Tibial nerve (tissue), 4 donors: ENCODE measurements at places on chromosomes 3 and 15. TPM values are rescaled to one million over a fixed set of nuclear protein-coding genes. Genes with fewer than 3 reads are reported as not detected.

Gene CCDC54
- total RNA-seq: not detected

Gene RTP1
- total RNA-seq: not detected

Gene ABTB1
- 120 TPM for total RNA-seq

Gene ATP13A4
- total RNA-seq: 1.8 TPM

DNA sequence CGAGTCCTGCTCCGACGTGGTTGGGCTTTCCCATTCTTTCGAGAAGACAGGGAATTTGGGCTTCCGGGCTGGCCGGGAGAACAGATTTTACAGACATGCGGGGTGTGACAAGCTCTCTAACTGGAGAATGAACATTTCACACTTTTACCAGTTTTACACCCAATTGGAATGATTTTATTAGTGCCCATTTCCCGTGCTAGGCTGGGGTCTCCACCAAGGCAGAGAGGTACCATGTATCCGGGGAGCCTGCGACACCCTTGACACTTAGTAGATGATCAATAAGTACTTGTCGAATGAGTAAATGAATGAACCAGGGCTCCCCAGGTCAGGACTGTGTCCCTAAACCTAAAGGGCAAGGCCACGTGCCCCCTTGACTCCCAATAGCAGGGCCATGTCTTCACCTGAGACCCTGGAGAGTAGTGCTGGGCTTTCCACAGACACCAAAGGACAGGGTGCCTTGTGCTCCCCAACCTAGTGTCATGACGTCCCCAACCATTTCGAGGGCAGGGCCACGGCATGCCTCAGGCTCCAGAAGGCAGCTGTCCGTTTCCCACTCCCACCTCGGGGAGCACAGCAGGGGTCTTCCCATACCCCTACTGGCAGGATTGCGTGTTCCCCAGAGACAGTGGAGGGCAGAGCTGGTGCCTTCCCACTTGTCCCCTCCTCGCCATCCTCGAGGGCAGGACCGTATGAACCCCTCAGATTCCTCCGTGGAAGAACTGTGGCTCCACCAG is 679 bp upstream of the MYD88 start:
- no peaks in the 10 kb centered on the region for H3K27me3 ChIP-seq
- H3K4me3 ChIP-seq: peak overlapping the region; percentile 70
- peaks cover 27% of the 10 kb centered on the region for H3K4me1 ChIP-seq
- peak overlapping the region; percentile 92 for H3K27ac ChIP-seq

DNA sequence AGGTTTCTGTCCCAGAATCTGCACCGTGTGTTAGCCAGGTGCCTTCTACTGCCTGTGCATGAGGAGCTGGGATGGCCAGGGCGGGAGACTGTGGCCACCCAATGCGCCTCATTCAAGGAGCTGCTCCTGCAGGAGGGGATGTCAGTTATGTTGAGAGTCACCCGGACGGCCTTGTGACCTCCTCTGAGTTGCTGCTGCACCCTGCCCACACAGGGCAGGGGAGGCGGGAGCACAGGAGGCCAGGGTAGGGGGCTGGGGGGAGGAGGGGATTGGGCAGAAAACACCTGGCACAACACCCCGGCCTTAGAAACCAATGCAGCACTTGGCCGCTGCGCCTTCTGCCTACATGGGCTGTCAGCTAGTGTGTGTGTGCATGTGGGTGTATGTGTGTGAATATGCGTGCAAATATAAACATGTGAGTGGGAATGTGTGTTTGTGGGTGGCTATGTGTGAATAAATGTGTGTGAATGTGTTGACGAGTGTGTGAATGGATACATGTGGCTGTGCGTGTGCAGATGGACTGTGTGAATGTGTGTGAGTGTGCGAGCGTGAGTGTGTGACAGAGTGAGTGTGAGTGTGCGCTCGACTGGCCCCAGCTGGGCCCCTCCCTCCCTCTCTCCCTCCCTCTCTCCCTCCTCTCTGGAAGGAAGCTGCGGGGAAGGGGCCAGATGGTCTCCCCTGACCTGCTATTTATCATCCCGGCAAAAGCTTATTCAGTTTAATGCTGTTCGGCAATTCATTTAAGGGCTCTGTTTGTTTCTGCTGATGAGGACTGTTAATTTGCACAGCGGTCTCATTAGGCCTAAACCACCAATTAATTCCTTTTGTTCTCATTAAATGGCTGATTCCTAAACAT is 106.9 kb downstream of the TLE3 start:
- no peaks in the 10 kb centered on the region for H3K36me3 ChIP-seq
- H3K4me3 ChIP-seq: no peak overlapping the region
- no peak for DNase-seq
- no peaks in the 10 kb centered on the region for H3K4me1 ChIP-seq
- H3K27me3 ChIP-seq: no peaks in the 10 kb centered on the region
- H3K27ac ChIP-seq: no peak overlapping the region

GRCh38 chr15:47877836-47878235 is 160.5 kb downstream of the SEMA6D start:
- H3K4me1 ChIP-seq: no peaks in the 10 kb centered on the region
- H3K4me3 ChIP-seq: no peak overlapping the region
- no peaks in the 10 kb centered on the region for H3K36me3 ChIP-seq
- no peak overlapping the region for H3K27ac ChIP-seq
- no peak for DNase-seq

DNA sequence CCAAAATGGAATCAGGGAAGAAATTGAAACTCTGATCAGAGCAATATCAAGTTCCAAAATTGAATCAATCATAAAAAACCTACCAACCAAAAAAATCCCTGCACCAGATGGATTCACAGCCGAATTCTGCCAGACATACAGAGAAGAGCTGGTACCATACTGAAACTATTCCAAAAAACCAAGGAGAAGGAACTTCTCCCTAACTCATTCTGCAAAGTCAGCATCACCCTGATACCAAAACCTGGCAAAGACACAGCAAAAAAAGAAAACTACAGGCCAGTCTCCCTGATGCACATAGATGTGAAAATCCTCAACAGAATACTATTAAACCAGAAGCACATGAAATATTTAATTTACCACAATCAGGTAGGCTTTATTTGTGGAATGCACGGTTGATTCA is 118.1 kb downstream of the MYRIP start:
- no peaks in the 10 kb centered on the region for H3K36me3 ChIP-seq
- no peaks in the 10 kb centered on the region for H3K27me3 ChIP-seq
- H3K4me3 ChIP-seq: no peak overlapping the region

DNA sequence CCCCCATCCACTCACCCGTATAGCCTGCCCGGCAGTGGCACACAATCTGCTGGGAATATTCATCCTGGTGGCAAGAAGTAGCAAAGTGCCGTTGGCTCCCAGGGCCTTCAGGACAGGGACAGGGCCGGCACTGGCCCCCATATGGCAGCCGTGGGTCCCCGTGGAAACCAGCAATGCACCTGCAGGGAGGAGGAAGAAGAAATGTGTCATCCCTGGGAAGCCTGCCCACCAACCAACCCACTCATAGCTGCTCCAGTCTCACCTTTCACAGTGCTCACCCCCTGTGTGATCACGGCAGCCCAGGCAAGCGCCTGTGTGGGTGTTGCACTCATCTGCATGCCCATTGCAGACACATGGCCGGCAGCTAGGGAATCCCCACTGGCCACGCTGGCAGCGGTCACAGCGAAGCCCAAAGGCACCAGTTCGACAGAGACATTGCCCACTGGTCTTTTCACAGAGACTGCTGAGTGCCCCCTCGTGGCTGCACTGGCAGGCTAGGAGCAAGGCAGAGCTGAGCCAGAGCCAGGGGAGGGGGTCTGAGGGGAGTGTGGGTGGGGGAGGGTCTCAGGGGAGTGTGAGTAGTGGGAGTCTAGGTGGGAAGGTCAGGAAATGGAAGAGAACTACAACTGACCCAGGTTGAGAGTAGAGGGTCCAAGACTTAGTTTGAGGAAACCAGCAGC is 4.5 kb upstream of the USP19 start:
- no peaks in the 10 kb centered on the region for H3K4me1 ChIP-seq
- no peak overlapping the region for H3K27ac ChIP-seq
- DNase-seq: no peak
- H3K27me3 ChIP-seq: no peaks in the 10 kb centered on the region

- H3K4me1 ChIP-seq: peaks cover 20% of the 10 kb centered on the region
- H3K4me3 ChIP-seq: no peak overlapping the region
- H3K27me3 ChIP-seq: no peaks in the 10 kb centered on the region
- DNase-seq: peak; percentile 51
- peak overlapping the region; percentile 38 for H3K27ac ChIP-seq
- no peaks in the 10 kb centered on the region for H3K36me3 ChIP-seq
These were observed 21.6 kb upstream of the PLXNA1 start for GRCh38 chr3:126961191-126961790.

- H3K36me3 ChIP-seq: no peaks in the 10 kb centered on the region
- no peak overlapping the region for H3K4me3 ChIP-seq
- peaks cover 29% of the 10 kb centered on the region for H3K27me3 ChIP-seq
These were observed 125.2 kb upstream of the PROK2 start for GRCh38 chr3:71910108-71910507.

DNA sequence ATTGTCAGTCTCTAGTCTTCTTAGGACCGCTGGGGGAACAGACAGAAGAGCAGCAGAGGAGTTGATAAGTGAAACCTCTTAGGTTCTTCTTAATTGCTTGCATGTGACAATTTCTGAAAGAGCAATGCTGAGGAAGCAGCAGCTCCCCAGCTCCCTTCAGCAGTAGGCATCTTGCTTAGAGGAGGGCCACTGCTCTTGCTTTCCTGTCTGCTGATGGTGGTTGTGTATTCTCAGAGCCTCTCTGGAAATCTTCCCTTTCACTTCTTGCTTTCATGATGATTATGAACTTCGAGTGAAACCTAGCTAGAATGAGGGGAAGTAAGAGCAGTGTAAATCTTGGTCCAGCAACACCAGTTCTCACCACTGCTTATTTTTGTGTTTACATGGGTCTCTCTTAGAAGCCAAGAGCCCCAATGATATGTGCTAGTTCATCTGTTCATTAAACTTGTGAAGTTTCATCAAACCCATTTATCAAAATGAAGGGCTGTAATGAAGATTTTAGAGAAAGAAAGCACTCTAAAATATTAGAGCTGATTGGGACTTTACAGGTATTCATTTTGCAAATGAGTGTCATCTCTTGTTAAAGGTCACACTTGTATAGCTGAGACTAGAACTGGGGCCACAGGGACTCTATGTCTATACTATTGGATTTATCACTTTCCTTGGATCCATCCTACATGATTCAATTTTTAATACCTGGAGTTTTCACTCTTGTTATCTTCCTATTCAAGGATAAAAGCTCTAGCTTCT is 246.7 kb downstream of the LPP start:
- H3K36me3 ChIP-seq: no peaks in the 10 kb centered on the region
- no peak for DNase-seq
- no peaks in the 10 kb centered on the region for H3K4me1 ChIP-seq
- H3K27ac ChIP-seq: no peak overlapping the region
- no peaks in the 10 kb centered on the region for H3K27me3 ChIP-seq
- H3K4me3 ChIP-seq: no peak overlapping the region

GRCh38 chr3:30155755-30156154 is 450.6 kb upstream of the TGFBR2 start:
- H3K27me3 ChIP-seq: no peaks in the 10 kb centered on the region
- H3K4me1 ChIP-seq: no peaks in the 10 kb centered on the region
- DNase-seq: no peak
- H3K36me3 ChIP-seq: no peaks in the 10 kb centered on the region

DNA sequence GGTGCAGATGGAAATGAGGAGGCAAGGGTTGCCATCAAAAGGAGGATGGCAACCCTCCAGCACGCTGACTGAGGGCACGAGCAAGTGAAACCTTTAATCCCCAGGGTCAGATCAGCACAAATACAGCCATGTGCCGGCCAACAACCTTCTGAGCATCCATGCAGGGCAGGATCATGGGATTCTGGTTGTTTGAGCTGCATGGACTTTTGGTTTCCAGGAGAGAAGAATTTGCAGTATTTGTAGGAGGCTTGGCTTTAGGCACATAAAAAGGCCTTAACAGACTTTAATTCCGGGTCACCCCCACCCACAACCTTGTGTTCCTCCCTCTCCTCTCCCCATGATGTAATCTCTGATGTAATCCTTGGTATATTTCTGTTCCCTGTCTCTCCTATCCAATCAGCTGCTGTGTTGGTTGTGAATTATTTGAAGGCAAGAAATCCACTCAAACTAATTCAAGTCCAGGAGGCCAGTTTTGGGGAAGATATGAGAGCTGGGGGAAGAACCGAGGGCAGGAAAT is 254.3 kb downstream of the SHQ1 start:
- no peak for DNase-seq
- H3K36me3 ChIP-seq: no peaks in the 10 kb centered on the region
- peaks cover 65% of the 10 kb centered on the region for H3K4me1 ChIP-seq
- H3K4me3 ChIP-seq: no peak overlapping the region
- H3K27me3 ChIP-seq: no peaks in the 10 kb centered on the region

DNA sequence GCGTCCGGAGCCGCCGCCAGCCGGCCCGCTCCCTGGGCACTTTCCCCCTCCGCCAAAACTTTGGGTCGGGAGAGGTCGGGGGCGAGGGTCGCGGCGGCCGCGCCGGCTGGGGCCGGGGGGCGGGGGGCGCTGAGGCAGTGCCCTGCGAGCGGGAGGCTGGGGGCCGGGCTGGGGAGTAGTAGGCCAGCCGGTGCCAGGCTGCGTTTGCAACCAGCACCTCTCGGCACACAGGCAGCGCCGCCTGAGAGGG is 452 bp downstream of the BBX start:
- no peak for DNase-seq
- peak overlapping the region; percentile 83 for H3K4me3 ChIP-seq
- peaks cover 11% of the 10 kb centered on the region for H3K4me1 ChIP-seq
- peak overlapping the region; percentile 98 for H3K27ac ChIP-seq

- H3K36me3 ChIP-seq: no peaks in the 10 kb centered on the region
- H3K4me3 ChIP-seq: no peak overlapping the region
- no peaks in the 10 kb centered on the region for H3K27me3 ChIP-seq
- H3K4me1 ChIP-seq: no peaks in the 10 kb centered on the region
These were observed 1361.4 kb downstream of the ROBO1 start for GRCh38 chr3:78406396-78406795.

- DNase-seq: no peak
- no peak overlapping the region for H3K4me3 ChIP-seq
- H3K4me1 ChIP-seq: no peaks in the 10 kb centered on the region
- H3K27me3 ChIP-seq: no peaks in the 10 kb centered on the region
- H3K27ac ChIP-seq: no peak overlapping the region
These were observed 106.2 kb upstream of the PLAAT1 start for GRCh38 chr3:193134856-193135255.

DNA sequence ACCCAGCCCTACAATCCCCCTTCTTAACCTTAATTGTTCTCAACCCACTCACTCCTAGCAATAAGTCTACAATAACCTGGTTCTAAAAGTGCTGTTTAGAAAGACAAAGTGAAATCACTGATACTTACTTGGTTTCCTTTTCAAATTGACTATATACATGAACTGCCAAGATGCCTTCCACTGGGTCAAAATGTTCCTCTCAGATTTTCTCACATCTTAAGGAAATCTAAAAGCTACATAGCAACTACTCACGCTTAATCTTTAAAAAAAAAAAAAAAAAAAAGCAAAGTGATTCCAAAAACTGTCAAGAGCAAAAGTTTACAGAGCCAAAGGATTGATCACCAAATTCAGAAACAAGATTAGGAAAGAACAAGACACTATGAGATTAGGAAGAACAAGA is 68.7 kb upstream of the MAP4 start:
- peak overlapping the region; percentile 100 for H3K27ac ChIP-seq
- H3K4me3 ChIP-seq: no peak overlapping the region
- no peak for DNase-seq
- H3K4me1 ChIP-seq: peaks cover 16% of the 10 kb centered on the region
- peaks cover 5% of the 10 kb centered on the region for H3K36me3 ChIP-seq
